ENCODE measurements at places on chromosomes 12 and 14.
A peak's percentile ranks its signal among the peaks of the same experiment; 100 is the strongest.

- peak; percentile 18 for DNase-seq
These were observed 178.1 kb downstream of the SOX5 start for GRCh38 chr12:23771240-23771949.

GRCh38 chr12:83843541-83843940 is 1069.1 kb downstream of the SLC6A15 start:
- DNase-seq, result no peak

DNA sequence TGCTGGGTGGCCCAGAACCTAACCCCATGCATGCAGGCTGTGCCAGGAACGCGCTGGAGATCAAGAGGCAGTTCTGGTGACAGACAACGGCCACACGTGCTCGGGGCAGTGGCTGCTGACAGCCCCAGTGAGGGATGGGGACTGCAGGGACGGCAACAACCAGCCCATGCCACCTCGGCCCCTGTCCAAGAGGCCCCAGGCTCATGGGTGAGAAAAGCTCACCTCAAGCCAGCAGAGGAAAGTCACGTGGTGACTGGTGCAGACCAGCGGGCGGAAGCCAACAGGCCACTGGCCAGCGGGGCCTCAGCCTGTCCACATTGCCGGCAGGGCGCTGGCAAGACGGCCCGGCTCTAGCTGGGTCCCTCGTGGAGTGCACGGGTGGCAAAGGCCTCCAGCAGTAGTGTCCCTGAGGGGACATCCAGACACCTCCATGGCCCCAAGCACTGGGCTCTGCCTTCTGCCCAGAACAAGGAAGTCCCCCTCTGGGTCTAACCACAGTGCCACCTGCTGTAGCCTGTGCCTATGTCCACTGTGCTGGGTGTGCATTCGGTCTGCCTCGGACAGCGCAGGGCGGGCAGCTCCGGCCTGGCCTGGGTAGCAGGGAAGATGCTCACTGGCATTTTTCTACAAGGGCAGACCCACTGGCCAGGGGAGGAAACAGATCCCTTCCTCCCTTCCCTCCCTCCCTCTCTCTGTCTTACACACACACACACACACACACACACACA is 134.1 kb downstream of the NCOR2 start:
- DNase-seq, result no peak

- DNase-seq, result no peak
These were observed 18.5 kb upstream of the KLRD1 start for GRCh38 chr12:10289005-10289754.

- DNase-seq, result peak; percentile 50
These were observed 2.5 kb upstream of the CCND2 start for GRCh38 chr12:4270831-4271716.

GRCh38 chr14:71905031-71905430 is 27.2 kb upstream of the RGS6 start:
- DNase-seq, result no peak

DNA sequence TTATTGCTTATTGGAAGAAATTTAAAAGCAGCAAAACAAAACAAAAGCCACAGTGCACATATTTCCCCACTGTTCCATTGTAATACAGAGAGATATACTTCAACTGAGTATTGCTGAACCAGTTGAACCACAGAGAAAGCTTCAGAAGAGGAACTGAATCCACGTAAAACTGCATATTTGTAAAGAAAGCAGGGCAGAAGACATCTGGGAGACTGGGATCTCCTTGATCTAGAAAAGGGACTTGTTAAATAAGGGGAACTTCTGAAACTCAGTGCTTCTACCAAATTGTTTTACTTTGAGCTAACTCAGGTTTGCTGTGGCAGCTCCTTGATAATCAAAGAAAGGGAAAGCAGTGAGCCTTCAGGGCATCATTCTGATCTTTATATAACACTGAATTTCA is 411.1 kb upstream of the MDGA2 start:
- no peak for DNase-seq

- DNase-seq, result no peak
These were observed 100.1 kb downstream of the PAH start for GRCh38 chr12:102816816-102817434.

DNA sequence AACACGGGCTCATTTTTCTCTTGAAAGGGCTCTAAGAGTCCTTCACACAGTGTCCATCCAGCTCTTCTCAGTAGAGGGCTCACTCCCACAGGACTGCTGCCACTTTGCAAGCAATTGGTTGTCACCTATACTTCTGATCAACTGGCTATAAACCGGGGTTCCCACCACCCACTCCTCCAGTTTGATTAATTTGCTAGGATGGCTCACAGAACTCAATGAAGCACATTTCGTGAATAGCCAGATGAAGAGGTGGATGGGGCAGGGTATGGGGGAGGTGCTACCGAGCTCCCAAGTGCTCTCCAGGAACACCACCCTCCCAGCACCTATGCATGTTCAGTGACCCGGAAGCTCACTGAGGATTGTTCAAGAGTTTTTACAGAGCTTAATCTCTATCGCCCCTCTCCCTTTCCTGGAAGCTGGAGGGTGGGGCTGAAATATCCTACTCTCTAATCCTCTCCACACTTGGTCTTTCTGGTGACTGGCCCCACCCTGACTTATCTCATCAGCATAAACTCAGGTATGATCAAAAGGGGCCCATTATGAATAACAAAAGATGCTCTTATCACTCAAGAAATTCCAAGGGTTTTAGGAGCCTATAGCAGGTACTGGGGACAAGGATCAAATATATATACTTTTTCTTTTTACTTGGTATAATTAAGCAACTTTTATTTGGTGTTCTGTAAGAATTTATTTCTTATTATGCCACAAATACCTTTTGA is 13.9 kb upstream of the EGLN3 start:
- DNase-seq, result no peak

DNA sequence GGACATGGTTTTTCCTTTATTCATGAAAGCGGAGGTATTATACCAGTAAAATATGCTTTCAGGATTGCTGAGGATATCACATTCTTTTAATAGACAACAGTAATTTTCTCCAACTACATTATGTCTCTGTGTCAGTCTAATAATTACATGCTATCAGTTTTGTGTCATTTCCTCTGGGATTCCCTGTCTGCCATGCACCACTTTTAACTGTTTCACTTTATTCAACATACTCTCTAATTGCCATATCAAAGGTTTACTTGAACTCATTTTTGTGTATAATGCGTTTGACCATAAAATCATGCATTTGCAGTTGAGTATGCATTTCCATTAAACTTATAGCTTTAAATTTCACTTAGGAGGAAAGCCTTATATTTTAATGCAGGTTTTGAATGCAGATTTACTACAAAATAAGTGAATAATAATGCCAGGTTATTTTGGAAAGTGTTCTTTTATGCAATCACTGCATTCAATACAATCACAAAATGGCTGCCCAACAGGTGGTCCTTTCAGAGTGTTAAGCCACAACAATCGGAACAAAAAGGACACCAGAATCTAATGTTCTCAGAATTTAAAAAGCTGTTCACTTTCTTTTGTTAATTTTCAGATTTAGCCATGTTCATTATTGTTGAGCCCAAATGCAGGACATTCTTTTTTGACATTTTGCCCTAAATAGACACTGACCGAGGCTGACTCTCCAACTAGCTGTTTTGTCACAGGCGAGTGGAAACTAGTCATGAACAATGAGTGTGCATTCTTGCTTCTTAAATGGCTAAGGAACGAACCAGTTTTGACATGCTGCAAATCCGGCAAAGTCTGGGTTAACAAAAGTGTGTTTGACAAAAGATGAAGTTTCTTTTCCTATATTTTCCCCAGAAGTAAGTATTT is 40.9 kb downstream of the MBIP start:
- no peak for DNase-seq

GRCh38 chr12:25940886-25941285 is 17.6 kb upstream of the RASSF8 start:
- DNase-seq, result no peak

- no peak for DNase-seq
These were observed 206.6 kb upstream of the PRMT8 start for GRCh38 chr12:3284405-3284804.

GRCh38 chr12:96502477-96502876 is 13.1 kb downstream of the CFAP54 start:
- DNase-seq, result no peak
